NCI-H2171 treated with DMSO at 0.1 percent for 48 hours (cell line): ENCODE measurements at places on chromosomes 12 and 14.

DNA sequence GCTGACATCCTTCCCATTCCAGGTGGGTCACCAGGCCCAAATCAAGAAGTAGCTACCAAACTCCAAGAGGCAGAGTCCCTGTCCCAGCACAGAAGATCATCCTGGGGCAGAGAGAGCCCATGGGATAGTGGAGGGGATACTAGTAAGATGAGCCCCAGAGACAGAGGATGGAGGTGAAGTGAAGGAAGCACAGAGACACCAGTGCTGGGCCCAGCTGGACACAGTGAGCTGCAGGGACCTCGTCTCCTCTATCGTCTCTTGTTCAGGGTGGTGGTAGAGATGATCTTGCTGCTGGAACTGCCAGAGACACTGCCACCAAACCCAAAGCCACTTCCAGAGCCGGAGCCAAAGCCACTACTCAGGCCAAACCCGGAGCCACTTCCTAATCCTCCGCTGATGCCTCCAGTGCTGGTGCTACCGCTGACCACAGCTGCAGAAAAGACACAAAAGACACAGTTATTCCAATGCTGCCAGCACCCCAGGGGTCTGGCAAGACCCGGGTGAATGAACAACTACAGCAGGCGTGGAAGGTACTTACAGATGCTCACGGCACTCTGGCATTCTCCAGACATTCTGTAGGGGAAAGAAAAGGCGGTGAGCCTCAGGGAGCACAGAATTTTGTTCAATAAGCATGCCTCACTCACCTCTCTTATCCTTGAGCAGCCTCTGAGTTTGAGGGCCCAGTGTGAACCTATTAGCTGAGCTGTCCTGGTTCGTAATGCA, 6.9 kb downstream of the KRT4 start:
- no peak for DNase-seq

- DNase-seq, result peak; percentile 97
Measured at GRCh38 chr12:82873951-82874350, 187.2 kb downstream of the TMTC2 start.

DNA sequence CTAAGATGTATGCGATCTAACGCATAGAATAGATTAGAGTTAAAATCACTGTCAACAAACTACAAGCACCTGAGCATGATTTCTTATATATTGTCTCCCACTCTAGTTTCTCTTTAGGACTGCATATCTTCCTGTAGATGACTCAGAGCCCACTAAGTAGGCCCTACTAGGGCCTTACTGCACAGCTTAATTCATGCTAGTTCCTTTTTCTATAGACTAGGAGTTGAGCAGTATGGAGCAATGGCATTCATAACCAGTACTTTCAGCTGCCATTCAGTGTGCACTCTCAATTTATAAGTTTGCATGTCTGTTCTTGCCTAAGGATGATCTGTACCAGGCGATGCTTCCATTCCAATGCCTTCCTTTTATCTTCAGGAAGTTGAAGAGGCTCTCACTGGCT, 103.5 kb downstream of the METTL25 start:
- peak; percentile 16 for DNase-seq

- peak; percentile 92 for DNase-seq
Measured at GRCh38 chr14:90454041-90455000, 57.5 kb downstream of the CALM1 start.

DNA sequence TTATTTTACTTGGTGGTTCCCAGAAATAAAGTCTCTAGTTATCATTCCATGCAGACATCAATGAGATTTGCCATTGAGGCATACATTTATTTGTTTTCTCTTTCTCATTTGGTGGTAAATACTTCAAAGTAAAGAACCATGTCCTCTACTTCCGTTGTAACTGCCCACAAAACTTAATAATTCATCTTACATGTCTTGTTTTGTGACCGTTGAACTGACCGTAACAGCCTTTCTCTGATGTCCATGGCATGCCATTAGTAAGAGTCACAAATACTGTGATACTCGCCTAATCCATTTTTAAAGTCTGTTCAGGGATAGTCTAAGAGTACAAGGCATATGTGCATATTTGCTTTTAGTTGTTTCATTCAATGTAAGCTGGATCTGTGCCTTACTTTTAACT, 145.3 kb downstream of the ETV6 start:
- DNase-seq, result no peak

- DNase-seq, result no peak
Measured at GRCh38 chr12:13734584-13735152, 246.7 kb downstream of the GRIN2B start.

GRCh38 chr12:46073321-46073720, 82.9 kb upstream of the SCAF11 start:
- DNase-seq, result no peak

DNA sequence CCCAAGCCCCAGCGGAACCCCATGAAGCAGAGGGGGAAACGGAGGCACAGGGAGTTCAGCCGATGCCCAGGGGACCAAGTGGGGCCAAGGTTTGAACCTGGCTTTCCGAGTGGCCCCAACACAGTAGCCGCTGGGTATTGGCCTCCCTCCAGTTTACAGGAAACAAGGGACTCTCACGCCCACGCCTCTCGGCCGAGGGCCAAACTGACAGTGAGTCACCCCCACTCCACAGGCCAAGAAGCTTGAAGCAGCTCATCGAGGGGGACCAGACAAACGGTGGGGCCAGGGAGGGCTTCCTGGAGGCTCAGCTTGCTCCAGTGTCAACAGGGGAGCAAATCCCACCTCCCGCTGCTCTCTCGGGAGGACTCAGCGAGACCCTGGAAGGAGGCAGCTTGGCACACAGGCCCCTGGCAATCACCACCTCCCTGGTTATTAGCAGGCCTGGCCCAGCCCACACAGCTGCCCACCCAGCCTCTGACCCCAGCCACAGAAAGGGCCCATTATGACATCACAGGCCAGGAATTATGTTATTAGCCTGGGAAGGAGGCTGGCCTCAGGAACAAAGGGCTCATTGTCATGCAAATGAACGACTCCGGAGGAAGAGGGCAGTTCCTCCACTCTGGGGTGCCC, 54.6 kb downstream of the NCOR2 start:
- DNase-seq, result no peak

- no peak for DNase-seq
Measured at GRCh38 chr14:72430457-72430856, 463.4 kb downstream of the DPF3 start.

- no peak for DNase-seq
Measured at GRCh38 chr12:105212438-105212837, 23.5 kb downstream of the APPL2 start.

DNA sequence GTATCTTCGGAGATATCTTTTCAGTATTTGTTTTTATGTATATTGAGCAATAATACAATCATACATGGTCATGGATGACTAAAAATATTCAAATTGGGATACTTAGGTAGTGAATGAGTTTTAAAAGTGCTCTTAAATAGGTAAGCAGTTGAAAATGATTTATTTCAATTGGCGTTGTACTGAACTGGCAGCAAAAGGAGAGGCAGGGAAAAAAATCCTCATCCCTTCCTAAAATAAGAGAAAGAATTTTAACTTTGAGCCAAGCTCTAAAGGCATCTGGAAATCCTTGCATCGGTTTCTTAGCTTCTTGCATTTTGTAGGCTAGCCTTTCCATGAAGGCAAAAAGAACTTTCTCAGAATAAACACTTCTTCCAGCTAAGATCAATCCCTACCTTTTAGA, 125.2 kb downstream of the MGST1 start:
- DNase-seq, result no peak

DNA sequence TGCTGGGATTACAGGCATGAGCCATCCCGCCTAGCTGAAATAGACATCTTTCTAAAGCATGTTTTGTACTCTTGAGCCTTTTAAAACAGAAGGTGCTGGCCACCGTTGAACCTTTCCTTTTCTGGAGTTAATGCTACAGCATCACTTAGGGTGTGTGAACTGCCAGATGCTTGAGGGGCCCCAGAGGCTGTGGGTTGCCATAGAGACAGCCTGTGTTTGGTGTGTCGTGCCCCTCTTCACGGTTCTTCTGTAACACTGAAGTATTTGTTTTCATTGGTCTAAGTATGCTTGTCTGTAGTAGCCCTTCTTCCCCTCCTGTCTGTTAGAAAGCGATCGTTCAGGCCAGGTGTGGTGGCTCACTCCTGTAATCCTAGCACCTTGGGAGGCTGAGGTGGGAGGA, 30.8 kb downstream of the PLEKHG3 start:
- DNase-seq, result peak; percentile 98

DNA sequence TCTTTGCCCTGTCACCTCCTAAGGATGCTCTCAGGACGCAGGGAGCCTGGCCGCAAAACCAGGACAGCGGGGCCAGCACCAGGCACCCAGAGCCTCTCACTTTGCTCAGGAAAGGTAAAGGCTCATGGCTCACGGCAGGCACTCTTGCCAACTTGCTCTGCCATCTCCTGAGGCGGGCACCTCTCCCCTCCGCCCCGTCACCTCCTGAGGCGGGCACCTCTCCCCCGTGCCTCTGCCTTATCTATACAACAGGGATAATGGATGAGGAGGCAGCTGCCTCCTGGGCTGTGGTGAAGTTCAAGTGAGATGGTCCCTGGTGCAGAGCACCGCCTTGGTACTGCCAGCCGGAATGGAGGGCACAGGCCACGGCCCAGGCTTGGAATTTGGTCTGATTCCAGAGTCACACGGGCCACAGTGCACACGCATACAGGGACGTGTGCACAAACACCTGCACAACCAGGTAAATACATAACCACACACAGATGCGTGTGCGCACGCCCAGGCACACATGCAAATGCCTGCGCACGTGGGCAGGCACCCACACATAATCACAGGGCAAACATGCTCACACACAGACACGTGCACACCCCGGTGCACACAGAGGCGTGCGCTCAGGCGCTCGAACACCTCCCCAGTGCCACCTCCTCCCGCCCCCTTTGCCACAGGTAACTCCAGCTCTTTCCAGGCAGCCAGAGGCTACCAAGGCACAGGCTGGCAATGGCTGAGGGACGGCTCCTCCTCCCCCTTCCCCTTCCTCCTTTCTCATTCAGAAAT, 11.6 kb downstream of the DEGS2 start:
- DNase-seq, result no peak

DNA sequence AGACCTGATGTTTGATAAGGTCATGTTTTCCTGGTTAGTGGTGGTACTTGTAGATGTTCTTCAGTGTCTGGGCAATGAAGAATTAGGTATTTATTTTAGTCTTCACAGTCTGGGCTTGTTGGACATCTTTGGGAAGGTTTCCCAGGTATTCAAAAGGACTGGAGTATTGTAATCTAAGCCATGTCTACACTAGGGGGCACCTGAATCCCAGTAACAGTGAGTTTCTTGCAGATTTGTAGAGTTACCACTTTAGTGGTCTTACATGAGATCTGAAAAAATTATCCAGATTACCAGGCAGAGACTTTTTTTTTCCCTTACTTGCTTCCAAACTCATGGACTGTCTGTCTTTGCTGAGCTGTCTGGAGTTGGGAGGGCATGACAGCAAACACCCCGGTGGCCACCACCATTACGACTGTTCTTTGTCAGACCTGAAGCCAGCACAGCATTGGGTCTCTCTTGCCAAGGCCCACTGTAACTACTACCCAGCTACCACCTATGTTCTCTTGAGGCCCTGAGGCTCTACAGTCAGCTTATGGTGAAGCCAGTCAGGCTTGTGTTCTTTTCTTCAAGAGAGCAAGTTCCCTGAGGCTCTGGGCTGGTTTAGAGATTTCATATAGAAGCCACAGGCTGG, 820.7 kb upstream of the FBXO33 start:
- peak; percentile 5 for DNase-seq

- DNase-seq, result no peak
Measured at GRCh38 chr12:108043286-108043685, 85.8 kb upstream of the WSCD2 start.

GRCh38 chr12:27711317-27711682, 668 bp downstream of the MRPS35 start:
- DNase-seq, result peak; percentile 99

DNA sequence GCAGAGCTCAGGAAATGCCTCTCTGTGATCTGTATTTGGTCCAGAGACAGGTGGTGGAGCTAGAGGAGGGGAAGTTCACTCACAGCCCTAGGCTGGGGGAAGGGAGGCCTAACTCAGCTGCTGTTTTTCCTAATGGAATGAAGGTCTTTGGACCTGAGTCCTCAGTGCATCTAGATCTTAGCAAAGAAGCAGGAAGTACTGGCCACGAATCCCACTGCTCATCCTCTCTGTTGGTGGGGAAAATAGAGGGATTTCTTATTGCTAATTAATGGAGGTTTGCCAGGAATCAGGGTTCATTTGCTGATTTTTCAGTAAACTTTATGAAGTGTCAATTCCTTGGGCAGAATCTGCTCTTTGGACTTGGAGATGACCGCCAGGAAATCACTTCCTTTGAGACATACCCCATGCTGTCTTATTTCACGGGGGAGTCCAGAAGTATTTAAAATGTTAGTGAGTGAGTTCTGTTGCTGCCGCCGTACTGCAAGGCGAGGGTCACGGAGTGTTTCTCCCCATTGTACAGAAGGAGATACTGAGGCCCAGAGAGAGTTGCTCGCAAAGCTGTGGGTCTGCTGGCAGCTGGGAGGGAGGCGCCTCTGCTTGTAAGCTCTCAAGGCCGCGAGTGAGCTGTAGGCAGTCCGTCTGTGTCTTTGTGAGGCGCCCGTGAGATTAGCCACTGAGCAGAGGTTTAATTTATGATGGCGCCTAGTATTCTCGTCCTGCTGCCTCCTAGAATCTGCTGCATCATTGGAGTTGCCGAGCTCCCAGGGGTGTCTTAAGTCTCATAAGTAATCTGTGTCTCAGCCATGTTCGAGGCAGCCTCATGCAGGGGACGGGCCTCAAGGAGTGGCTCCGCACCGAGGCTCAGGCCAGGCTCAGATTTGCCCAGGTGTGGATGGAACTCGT, 88.2 kb downstream of the TSPAN9 start:
- no peak for DNase-seq

GRCh38 chr14:55298500-55298822, 27.2 kb downstream of the FBXO34 start:
- no peak for DNase-seq

DNA sequence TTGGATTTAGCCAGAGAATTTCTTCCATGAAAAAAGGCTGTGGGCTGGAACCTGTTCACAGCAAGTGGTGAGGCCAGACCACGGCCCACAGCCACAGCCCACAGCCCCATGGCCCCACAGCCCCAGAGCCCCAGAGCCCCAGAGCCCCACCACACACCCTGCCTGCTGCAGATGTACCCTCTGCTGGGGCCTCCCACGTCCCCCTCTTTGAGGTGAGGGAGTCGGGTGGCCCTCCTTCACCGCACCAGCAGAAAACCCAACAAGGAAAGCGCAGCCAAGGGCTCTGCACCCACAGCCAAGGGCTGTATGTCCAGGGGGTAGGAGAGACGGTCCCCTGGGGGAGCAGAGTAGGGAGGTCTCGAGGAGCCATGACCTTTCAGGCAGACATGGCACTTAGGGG, 327.5 kb upstream of the DIO3 start:
- DNase-seq, result no peak
